ENCODE measurements at places on chromosomes 6 and 20. TPM values are rescaled to one million over a fixed set of nuclear protein-coding genes. Genes with fewer than 3 reads are reported as not detected.

TMEM14B gene
- 81.6 TPM for total RNA-seq

DPPA5 gene
- not detected for total RNA-seq

AGER gene
- 52.3 TPM for total RNA-seq

SLC32A1 gene
- not detected for total RNA-seq

SMLR1 gene
- total RNA-seq = not detected

SCGN gene
- not detected for total RNA-seq

- no peak for DNase-seq
Observed at GRCh38 chr6:43658161-43658560, 13.3 kb downstream of the RSPH9 start.

- DNase-seq = no peak
Observed at GRCh38 chr6:158910484-158911440, 89.2 kb downstream of the RSPH3 start.

DNA sequence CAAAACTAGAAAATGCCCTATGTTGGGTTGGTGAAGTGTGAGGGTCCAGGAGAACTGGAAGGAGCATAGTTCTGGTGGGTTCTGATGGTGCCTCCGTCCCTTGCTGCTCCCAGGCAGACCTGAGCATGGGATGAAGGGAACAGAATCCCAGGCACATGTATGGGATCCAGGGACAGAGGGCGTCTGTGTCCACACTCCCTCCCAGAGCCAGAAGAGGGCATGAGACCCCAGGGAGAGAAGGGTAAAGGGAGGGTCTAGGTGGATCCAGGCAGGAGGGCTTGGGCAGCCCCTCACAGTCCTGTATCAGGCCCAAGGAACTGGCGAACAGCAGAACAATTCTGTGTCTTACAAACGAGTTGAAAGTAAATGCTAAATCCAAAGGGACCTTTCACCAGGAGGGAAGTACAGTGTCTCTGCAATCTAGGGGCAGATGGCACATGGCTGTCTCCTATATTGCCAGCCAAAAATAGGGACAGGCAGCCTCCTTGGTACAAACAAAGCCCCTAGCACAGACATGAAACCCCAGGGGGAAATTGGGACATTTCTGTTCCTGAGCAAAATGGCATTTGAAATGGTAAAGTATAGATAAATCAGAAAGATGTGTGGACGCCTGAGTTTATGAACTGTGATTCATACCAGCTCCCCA lies 2.5 kb upstream of the BPIFA1 start:
- no peak for DNase-seq

DNA sequence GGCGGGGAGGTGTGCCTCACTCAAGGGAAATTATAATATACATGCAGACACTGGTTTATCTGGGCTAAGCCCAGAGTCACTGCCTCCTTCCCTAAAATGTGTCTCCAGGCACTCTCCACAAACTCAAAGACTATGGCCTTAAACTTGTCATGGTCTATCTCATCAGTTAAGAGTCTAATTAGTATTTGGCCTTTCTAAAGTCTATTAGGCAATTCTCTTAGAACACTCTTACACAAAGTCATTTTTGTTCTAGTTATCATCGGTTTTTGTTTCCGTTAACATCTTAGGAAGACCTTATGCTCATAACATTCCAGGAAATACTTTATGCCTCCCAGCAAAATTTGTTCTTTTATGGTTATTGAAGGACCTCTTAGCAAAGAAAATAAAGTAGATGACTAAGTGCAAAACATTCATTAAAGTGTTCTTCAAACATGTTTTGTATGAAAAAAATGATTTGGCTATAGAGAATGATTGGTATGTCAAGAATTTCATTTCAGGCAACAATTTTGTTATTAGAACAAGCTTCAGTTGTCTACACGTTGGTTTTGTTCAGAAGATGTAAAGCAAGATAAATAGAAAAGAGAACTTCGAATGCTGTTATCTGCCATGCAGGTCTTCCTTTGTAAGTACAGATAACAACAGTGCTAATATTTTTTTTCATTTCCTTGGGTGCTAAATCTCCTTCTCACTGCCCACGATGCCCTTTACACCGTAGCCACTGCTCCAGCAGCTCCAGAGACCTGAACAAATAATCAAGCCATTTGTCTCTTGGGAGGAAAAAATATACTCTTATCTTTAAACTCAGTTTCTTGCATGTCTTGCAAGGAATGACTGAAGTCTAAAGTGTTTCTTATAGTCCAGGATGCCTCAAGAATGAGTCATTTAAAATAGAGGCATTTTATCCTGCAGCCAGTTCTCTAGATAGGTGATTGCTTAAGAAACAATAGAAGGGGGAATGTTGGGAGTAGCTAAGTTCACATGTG lies 170.4 kb downstream of the HTR1B start:
- DNase-seq = no peak

DNA sequence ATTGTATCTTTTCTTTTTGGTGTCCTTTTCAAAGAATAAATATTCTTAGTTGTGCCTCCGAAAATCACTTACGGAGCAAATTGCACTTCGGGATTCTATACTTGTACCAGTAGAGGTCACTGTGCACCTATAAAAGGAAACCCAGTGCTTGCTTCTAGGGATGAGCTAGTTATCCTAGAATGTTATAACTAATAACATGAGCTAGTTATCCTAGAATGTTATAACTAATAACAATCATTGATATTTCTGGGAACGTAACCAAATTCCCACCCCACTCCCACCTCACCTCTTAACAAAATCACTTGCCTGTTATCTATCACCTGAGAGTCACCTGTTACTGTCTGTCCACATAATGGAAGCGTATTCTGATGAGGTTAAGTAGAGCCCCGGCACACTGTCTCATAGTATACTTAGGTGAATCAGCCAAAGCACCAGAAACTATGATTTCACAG lies 126.9 kb upstream of the TIAM2 start:
- DNase-seq = no peak

DNA sequence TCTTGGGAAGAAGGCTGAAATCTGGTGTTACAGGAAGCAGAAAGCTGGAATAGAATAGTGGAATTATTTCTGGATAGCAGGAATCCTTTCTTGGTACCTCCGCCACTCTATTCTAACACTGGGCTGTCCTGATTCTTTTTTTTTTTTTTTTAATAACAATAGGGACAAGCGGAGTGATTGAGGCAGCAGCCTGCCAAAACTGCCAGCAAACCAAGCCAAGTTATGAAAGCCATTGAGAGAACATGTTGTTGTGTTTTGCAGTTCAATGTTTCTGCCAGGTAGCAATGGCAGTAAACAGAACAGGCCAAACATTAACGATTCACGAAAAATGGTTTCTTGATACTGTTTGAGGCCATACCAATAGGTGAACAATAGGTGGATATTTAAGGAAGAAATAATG lies 47.1 kb downstream of the SLC26A8 start:
- DNase-seq = no peak

- DNase-seq = no peak
Observed at GRCh38 chr6:138291036-138291848, 73.0 kb upstream of the PBOV1 start.

DNA sequence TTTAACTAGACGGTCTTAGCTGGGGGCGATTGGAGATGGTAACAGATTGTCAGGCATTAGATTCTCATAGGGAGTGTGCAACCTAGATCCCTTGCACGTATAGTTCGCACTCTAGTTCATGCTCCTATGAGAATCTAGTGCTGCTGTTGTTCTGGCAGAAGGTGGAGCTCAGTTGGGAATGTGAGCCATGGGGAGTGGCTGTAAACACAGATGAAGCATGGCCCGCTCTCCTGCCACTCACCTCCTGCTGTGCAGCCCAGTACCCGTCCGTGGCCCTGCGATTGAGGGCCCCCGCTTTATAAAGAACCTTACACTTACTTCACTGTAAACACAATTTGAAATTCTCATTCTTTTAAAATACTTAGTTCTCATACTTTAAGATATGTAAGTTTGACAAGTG lies 339.4 kb downstream of the CDH26 start:
- no peak for DNase-seq

Data from activated naive CD8-positive, alpha-beta T cell treated with anti-CD3 and anti-CD28 coated beads, Interleukin-2, amount 10 ng/mL, durations not matched to agents 7 days and 5 days (primary cell).